ENCODE measurements at places on chromosomes 3 and 15.

GRCh38 chr3:8838234-8838633 is 68.8 kb upstream of the OXTR start:
- DNase-seq: no peak

DNA sequence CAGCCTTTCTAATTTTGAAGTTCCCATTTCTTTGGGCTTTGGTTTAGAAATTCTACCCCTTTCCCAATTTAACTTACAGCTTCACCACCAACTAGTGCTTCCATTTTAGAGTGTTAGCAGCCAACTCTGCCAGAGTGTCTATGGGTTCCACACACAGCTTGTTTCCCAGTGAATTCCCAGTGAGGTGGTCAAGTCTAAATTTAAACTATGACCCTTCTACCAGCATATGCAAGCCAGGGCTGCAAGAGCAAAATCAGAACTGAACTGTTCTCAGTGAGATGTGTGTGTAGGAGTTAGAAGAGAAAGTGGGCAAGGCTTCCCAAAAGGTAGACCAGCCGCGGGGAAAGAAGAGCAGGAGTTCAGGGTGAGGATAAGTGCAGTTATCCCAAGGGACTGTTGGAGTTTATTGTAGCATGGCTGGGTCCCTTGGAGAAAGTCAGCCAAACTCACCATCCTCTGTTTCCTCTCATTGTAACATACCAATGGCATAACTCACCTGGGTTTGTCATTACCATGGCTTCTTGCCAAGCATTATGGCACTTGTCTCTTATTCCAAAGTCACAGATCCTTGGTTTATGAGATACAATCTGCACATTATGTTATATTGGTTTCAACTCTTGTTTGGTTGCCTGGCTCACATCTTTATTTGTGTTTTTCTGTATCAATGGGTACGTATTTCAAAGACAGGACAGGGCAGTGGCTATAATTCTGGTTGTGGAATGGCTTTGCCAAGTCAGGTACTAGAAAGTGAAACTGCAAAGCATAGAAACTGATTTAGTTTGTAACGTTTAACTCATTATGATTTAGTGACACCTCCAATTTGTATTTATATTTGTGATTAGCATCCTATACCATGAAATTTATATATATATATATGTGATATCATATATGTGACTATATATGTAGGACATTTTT is 130.2 kb upstream of the UMPS start:
- no peak for DNase-seq

DNA sequence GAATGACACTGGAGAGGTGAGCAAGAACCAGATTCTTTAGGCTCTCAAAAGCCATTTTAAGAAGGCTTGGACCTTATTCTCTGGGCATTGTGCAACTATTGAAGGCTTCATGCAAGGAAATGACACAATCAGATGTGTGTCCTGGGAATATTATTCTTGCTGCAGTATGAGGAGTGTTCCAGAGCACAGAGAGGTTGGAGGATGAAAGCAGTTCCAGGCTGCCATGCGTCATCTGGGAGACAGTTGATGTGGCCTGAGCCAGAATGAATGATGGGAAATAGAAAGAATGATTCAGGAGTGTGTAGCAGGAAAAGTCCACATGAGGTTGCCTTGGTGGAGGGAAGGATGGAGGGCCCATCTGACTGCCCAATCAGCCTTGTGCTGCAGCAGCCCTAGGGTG is 123.1 kb downstream of the CHCHD6 start:
- DNase-seq: no peak

DNA sequence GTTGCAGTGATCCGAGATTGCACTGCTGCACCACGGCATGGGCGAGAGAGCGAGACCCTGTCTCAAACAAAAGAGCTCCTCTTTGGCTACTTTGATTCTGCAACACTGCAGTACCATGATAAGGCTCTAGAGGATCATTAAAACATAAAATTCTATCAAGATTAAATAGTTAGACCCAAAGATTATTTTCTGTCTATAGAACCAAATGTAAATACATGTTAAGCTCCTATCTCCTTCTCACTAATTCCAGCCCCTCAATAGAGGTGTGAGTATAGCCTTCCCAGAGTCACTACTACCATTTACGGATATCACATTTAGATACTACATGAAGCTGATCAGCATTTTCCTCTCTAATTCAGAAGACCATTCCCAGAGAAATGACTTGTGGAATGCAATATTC is 4.3 kb upstream of the MUC13 start:
- no peak for DNase-seq

DNA sequence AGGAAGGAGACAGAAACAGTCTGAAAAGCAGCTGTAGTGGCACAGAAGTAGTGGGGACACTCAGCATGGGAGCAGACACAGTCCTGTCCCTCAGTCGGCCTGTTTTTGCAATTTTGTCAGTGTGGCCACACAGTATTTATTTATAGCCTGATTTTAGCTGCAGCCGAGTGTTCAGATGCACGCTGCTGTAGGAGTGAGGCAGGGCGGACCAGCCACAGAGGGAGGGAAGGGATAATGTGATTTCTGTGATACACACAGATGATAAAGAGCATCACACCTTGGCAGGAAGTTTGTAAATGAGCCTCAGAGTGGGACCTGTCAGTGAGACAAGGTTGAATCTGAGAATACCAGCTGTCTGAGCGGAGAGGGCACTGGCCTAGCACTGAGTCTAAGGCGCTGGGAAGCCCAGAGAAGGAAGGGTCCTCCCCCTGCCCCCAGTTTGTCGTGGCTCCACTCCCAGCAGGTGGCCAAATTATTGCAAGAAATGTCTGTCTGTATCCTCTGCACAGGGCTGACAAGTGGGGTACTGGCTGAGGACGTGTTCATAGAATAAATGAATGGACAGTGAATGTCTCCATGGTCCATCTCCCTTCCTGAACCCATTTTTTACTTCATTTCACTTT is 3.8 kb downstream of the PSTPIP1 start:
- DNase-seq: no peak

- DNase-seq: no peak
Observed at GRCh38 chr3:57910990-57911389, 97.2 kb upstream of the FLNB start.

GRCh38 chr3:101926594-101927105 is 77.3 kb downstream of the NFKBIZ start:
- no peak for DNase-seq
